ENCODE measurements at places on chromosomes 7 and 10.
A peak's percentile ranks its signal among the peaks of the same experiment; 100 is the strongest.

GRCh38 chr10:60446851-60447250 is 57.2 kb upstream of the ANK3 start:
- DNase-seq = no peak

DNA sequence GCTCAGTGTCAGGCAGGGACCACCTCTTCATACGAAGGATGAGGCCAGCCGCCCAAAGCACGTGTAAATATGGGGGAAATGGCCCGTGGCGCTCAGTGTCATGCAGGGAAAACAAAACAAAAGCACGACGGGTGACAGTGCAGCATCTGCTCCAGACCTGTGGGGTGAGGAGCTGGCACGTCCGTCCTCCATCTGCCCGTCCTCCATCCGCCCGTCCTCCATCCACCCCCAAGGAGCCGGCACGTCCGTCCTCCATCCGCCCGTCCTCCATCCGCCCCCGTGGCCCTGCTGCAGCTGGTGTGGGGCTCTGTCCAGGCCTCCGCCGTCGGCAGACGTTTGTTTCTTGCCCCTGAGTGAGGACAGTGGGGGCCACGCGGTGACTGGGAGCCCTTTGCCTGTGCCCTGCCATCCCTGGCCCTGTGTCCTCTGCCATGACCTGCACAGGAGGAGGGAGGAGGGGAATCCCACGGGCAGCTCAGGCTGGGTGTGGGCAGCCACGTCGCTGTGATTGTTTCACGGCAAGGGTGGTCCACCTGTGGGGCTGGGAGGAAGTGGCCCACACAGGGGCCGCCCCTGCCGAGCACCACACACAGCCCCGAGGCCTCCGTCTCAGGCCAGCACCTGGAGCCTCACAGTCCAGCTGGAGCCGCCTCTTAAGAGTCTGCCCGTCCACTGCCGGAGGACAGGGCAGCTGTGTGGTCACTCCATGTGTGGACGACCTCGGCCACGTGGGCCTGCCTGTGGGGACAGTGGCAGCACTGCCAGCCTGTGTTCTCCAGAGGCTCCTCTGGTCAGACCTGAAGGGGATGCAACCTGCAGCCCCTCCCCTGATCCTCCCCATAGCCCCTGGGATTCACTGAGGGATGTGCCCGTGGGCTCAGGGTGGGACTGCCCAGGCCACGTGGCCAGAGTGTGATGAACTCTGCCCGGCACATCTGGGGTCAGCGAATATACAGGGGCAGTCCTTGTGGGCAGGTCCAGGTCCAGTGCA is 38.2 kb upstream of the DPYSL4 start:
- no peak for DNase-seq

GRCh38 chr7:43905956-43906330 is 453 bp downstream of the URGCP start:
- DNase-seq = peak; percentile 32

GRCh38 chr10:21172542-21172929 is 275.4 kb upstream of the NEBL start:
- DNase-seq = no peak

- no peak for DNase-seq
Measured at GRCh38 chr7:118110178-118110925, 73.6 kb upstream of the LSM8 start.

DNA sequence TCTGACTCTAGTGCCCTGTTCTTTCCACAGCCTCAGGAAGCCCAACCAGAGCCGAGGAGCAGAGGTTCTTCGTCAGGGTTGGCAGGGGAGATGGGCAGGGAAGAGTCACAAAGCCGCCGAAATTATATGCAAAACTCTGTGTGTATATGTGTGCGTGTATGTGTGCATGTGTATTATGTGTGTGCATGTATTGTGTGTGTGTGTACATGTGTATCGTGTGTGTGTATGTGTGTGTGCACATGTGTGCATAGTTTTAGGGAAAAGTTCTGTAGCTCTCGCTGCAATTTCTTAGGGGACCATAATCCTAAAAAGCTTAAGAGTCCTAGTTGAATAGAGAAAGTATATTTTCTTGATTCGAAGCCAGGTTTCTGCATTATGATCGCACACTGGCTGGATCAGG is 17.0 kb downstream of the DNAJB12 start:
- DNase-seq = no peak

GRCh38 chr7:51606601-51607154 is 290.1 kb upstream of the COBL start:
- DNase-seq = no peak

DNA sequence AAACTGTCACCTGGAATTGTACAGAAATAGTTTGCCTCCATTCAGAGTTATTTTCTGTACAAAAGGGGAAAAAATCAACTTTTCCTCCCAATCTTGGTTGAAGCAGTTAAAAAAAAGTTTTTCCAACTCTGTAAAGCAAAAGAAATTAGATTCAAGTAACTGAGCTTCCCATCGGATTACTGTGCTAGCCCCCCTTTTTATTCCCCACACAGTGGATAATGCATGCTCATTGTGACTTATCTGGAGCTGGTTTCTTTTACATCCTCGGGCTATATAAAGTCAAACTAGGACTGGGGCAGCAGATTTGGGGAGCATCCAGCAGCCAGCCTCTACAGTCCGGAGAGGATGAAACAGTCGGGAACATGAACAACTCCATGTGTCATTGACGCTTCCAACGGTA is at the start of gene TECTB:
Gene TECTB (plus strand): TSS at position 301 of the 400 bp plus-strand sequence. CDS start 335 bp downstream, outside the sequence.
- DNase-seq = no peak

- no peak for DNase-seq
Measured at GRCh38 chr10:125087191-125087896, 73.0 kb downstream of the CTBP2 start.

DNA sequence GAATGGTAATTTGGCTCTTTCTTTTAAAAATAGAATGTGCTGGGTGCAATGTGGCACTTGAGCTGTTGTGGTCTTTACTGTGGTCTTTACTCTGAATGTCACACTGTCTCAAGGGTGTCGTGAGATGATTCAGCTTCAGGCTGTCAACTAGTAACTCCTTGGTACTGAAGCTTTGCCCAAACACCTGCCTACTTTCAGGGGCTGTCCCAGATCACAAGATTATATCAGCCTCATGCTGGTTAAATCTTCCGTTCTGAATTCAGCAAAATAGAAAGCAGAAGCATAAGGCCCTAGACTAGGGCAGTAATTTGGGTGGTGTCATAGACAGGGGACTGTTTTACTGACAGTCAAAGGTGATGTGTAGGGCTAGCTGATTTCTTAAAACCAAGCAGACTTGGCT is 110.9 kb downstream of the BAMBI start:
- no peak for DNase-seq

- DNase-seq = no peak
Measured at GRCh38 chr10:111560027-111560426, 483.2 kb downstream of the ADRA2A start.

DNA sequence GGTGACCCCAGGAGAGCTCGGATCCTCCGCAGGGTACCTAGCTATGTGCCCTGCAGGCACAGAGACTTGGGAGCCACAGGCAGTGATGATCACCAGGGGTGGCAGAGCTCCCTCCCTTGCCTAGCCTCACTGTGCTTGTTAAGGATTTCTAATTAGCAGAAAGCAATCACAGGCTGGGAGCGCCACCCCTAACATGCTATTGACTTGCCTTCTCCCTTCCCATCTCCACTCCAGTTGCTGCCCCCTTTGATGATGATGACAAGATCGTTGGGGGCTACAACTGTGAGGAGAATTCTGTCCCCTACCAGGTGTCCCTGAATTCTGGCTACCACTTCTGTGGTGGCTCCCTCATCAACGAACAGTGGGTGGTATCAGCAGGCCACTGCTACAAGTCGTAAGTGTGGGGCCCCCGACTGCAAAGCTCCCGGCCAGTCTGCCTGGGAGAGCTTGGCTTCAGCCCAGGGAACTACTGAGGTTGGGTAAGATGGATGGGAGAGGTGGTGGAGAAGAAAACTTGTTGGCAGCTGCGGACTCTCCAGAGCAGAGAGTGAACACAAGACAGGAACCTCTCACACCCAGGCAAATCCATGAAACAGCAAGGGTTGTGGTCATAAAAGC is 1.2 kb downstream of the PRSS1 start:
- DNase-seq = no peak

DNA sequence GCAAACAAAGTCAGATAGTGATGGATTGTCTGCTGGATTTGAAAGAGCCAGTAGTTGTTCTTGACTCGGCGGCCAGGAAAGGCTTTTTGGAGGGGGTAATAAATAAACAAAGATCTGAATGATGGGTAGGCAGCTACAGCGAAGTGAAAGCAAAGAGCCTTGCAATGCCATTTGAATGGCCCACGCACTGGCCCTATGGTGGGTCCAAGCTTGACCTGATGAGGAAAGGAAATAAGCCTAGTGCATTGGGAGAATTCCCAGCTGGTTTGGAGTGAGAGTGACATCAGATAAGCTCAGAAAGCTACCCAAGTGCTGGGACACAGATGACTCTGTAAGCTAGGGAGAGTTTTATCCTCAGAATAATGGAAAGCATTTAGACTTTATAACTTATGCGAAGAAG is 365.2 kb downstream of the PLXDC2 start:
- no peak for DNase-seq

DNA sequence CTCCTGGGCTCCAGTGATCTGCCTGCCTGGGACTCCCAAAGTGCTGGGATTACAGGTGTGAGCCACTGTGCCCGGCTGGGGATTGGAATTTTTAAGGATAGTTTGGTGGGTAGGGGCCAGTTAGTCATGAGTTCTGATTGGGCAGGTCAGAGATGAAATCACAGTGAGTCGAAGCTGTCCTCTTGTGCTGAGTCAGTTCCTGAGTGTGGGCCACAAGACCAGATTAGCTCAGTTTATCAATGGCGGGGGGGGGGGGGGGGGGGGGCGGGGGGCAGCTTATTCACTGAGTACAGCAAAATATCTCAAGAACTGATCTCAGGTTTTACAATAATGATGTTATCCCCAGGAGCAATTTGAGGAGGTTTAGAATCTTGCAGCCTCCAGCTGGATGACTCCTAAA is 11.6 kb upstream of the ERCC6 start:
- DNase-seq = no peak

DNA sequence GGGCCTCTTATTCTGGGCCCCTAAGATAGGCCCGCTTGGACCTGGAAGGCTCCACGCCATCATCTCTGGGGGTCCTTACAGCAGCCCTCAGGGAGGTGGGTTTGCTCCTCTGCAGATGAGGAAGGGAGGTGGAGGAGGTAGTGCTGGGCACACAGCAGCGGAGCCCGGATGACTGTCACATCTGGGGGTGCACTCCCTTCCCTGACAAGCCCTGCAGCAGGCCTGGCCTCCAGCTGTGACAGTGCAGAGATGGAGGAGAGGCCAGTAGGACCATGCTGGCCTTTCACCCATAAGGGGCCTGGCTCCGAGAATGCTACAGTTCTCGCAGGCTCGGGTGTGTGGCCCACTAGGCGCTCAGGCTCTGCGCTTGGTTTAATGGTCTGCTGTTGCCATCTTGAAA is 9.2 kb downstream of the GDF2 start:
- no peak for DNase-seq

DNA sequence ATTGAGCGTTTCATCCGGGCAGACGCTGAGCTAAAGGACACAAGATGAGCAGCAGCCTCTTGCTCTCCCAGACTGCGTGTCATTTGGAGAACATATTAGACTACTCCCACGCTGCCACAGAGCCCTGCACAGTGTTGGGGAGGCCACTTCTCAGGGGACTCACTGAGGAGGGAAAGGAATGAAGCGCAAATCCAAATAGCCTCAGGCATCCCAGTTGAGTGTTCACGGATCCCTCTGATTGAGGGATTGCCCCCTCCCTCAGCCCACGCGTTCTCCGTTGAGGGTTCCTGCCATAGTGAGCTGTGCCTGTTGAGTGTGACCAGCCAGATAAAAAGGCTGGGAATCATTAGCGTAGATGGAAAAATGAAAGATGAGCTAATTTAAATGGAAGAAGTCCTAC is 563.4 kb downstream of the ACTR3B start:
- no peak for DNase-seq

DNA sequence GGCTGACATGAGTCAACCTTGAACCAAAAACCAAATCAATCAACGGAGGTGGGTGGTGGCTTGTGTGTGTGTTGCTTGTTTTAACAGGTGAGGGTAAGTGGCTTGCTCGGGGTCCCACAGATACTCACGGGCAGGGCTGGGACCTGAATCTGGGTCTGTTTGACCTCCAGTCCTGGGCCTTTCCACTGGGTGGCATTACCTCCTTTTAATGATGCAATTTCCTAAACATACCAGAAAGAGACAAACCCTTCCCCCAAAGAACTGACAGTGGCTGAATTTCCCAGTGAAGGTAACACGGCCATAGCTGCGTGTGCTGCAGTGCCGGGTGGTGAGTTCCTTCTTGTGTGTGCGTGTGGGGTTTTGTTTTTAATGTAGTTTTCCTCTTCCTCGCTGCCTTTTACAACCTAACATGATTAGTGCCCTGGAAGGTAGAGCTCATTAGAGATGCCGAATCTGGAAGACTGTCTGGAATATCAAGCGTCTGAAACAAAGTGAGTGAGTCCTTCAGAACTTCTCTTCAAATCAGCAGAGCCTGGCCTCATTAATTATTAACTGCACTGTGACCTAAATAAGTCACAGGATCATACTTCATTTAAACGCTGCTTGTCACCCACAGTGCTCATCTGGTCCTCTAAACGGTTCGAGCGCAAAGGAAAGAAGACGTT is 166.1 kb upstream of the TCERG1L start:
- no peak for DNase-seq

- DNase-seq = no peak
Measured at GRCh38 chr7:30684351-30684750, 2.1 kb upstream of the CRHR2 start.

- DNase-seq = no peak
Measured at GRCh38 chr10:124494046-124494807, 32.6 kb downstream of the LHPP start.
